ENCODE measurements at places on chromosomes 3 and 15. TPM values are rescaled to one million over a fixed set of nuclear protein-coding genes. Genes with fewer than 3 reads are reported as not detected.

C2CD4A gene
- total RNA-seq = not detected

DNA sequence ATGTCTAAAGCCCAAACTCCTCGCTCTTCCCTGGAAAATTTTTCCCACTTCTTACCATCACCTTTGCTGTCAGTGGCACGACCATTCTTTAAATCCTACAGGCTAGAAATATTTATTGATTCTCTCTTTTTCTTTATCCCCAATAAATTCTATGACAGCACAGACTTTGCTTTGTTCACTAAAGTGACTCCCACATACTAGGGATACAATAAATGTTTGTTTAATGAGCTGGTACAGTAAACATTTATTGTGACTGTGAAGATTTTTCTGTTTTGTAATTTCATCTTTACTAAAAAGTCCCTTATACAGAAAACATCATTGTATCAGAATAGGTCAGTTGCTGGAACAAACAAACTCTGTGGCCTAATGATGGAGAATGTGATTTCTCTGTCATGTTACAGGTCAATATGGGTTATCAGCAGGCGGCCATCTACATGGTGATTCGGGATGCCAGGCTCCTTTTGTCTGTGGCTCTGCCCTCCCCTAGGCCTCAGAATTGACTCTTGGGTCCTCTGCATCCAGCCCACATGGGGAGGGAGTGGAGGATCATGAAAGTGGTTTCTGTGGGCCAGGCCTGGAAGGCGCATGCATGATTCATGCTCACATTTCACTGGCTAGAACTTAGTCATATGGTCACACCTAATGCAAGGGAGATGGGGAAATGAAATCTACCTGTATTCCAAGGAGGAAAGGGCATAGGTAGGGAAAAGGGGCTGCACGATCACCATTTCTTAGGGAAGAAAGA lies 22.7 kb upstream of the KNG1 start:
- DNase-seq = no peak

- DNase-seq = no peak
Measured at GRCh38 chr3:16945330-16945729, 60.6 kb downstream of the PLCL2 start.

DNA sequence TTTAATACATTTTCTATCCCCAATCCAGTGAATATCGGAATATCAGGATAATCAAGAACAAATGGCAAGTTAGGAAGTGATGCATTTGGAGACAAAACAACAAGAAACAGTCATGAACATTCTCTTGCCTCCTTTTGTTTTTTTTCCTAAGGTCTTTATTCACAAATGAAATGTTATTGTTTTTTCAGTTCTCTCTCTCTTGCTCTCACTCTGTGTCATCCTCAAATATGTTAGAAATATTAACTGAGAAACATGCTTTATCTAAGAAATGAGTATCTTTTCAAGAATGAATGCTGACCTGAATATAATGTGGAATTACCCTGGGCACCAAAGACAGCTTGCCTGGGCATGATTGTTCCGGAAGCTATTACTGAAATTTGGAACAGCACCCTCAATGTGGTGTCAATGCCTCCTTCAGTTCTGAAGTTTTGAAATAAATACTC lies 51.3 kb downstream of the RBMS3 start:
- DNase-seq = peak; percentile 62

ATP10A gene
- total RNA-seq = 11.7 TPM

- no peak for DNase-seq
Measured at GRCh38 chr3:151765685-151766084, 32.0 kb downstream of the AADACL2 start.

RETNLB gene
- not detected for total RNA-seq

AP3B2 gene
- 0.89 TPM for total RNA-seq

DNA sequence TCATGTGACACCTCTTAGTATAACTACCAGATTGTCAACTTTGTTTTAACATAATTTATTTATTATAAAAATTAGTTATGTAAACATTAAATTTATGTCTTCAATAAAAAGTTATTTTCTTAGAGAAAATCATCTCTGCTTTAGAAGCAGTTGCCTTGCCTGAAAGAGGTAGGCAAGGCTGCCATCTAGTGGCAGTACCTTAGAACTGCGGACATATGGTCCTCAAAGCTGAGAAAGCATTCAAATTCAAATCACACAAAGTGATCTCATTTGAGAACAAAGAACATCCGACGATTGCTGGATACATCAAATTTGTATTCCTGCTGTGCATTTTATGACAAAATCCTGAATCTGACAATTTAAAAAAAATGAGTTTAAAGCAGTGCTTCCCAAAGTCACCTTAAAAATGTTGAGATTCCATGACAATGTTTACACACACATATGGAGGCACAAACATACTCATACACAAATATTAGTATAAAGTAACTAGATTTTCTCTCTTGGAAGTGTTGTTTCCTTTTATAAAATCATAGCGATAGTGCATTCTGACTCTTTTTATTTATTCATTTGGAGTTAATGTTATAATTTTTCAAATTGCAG lies 617.4 kb downstream of the CADM2 start:
- DNase-seq = peak; percentile 52

C3orf85 gene
- total RNA-seq = not detected

- DNase-seq = no peak
Measured at GRCh38 chr15:51386029-51386428, 44.6 kb downstream of the GLDN start.

- DNase-seq = no peak
Measured at GRCh38 chr3:45964139-45964538, 20.9 kb downstream of the CXCR6 start.

CA12 gene
- total RNA-seq = 4.3 TPM

- no peak for DNase-seq
Measured at GRCh38 chr3:39276746-39277145, 3.1 kb downstream of the CX3CR1 start.

GRCh38 chr3:195102609-195103467 lies 168.1 kb downstream of the XXYLT1 start:
- DNase-seq = peak; percentile 55

- DNase-seq = no peak
Measured at GRCh38 chr3:173552526-173552925, 155.0 kb downstream of the NLGN1 start.

DNA sequence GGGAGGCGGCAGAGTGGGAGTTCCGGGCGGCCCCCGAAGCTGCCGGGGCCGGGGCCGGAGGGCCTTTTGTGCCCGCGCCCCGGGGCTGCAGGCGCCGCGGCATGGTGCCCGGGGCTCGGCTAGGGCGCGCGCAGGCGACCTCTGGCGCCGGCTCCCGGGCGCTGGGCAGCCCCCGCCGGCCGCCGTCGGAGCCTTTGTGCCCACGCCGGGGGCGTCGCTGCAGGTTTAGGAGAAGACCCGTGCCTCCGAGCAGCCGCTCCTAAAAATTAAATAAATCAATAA lies 299 bp downstream of the PAQR9 start:
- no peak for DNase-seq

GRCh38 chr3:134485075-134485717 lies 589 bp downstream of the ANAPC13 start:
- DNase-seq = peak; percentile 78

APOD gene
- total RNA-seq = 24.9 TPM

DNA sequence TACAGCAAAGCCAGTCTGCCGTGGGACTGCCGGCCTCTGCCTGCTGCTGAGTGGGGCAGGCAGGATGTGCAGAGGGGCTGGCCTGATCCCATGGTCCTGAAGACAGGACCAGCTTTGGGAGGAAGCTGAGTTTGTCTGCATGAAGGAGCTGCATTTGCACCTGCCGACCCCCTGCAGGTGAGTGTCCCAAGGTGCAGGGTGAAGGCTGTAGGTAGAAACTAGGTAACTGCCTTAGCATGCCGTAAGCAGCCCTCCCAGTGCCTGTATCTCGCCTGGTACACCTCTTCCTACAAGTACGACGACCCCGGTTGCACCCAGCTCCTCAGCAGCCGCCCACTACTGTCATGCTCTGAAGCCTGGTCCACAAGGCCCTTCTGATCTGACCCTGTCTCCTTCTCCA lies 34.9 kb downstream of the AMOTL2 start:
- DNase-seq = no peak

WWTR1 gene
- total RNA-seq = 83.2 TPM

CHCHD4 gene
- total RNA-seq = 8.1 TPM

DNA sequence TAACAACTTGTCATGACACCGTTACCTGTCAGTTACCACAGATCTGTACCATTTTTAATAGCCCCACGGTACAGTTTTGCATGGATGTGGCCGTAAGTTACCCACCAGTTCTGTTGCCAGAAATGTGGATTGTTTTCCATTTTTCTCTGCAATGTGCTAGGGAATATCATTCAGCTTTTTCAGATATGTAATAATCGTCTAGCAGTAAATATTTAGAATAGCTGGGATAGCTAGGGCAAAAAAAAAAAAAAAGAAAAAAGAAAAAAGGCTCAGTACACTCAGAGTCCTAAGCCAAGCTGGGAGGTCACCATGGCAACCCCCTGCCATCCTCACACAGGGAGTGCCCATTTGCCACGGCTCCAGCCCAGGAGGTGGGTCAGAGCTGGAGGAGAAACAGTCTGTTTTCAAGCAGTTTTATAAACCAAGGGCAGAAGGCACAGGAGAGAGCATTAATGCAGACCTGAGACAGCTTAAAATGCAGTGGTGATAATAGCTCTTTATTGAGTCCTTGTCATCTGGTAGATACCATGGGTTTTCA lies 25.2 kb downstream of the PAQR5 start:
- DNase-seq = no peak

DNA sequence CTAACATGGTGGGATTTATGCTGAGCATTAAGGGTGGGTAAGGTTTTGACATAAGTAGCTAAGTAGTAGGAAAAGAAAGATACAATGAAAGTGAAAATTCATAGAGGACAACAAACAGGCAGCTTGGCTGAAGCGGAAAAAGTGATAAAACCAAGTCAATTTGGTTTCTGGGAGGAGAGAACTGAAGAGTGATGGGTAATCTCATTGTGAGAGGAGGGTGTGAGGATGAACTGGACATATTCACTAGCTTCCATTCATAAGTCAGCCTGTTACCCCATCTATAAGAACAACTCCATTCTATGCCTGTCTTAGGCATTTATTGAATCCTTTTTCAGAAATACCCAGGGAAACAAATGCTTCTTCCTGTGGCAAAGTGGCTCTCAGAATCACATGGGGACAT lies 67.1 kb upstream of the BBX start:
- DNase-seq = no peak

- no peak for DNase-seq
Measured at GRCh38 chr15:74200871-74201419, 1.6 kb downstream of the STRA6 start.

DNA sequence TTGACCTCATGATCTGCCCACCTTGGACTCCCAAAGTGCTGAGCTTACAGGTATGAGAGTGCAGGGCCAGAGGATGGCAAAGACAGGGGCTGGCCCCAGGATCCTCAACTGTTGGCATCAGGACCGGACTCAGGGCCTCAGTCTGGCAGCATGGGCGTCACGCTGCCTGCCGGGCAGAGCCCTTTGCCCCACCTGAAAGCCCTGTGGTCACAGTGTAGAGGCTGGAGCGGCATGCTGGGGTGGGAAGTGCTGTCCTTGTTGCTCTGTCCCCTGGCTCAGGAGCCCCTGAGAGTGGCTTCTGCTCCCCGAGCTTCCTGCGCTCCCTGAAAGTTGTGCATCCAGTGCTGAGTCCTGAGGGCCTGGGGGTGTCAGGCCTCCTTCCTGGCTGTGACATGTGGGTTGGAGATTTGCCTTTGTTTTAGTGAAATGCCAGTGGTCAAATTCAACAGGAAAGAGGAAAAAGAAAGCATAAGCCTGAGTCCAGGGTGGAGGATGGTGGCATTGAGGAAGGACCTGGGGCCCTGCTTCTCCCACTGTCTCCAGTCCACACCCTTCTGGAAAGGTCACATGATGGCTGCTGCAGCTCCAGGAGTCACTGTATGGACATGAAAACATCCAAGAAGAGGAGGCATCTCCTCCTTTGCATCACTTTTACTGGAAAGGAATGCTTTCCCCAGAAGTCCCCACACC lies 147.2 kb downstream of the OR4M2 start:
- DNase-seq = no peak

- no peak for DNase-seq
Measured at GRCh38 chr3:12454076-12454815, 30.0 kb upstream of the TSEN2 start.

DNA sequence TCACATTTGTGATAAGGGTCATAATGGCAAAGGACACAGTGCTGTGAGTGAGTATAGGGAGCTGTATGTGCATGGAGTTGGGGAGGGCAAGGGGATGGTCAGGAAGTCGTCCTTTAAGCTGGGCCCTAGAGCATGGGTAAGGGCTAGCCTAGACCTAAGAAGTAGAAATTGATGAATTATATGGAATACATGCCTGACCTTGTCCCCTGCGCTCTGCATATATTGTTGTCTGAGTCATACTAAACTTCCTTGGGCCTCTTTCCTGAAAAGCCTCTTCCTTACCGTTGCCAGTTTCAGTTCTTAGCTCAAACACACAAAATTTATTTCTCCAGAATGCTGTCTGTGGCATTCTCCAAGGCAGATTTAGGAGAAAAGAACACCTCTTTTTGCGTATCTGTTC lies 4.6 kb downstream of the SNRK start:
- DNase-seq = no peak

CASR gene
- total RNA-seq = not detected

- DNase-seq = peak; percentile 77
Measured at GRCh38 chr15:67884514-67885174, 44.8 kb upstream of the RNU6-1 start.

MST1R gene
- 6.3 TPM for total RNA-seq

PLCB2 gene
- total RNA-seq = 5.2 TPM

DNA sequence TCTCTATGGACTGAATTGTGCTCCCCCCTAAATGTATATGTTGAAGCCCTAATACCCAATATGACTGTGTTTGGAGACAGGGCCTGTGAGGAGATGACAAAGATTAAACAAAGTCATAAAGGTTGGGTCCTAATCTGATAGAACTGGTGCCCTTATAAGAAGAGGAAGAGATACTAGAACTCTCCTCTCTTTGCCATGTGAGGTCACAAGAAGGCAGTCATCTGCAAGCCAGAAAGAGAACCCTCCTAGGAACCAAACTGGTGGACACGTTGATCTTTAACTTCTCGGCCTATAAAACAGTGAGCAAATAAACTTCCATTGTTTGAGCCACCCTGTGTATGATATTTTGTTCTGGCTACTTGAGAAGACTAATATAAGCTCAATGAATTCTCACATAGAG lies 31.6 kb upstream of the ENTPD3 start:
- DNase-seq = no peak

DNA sequence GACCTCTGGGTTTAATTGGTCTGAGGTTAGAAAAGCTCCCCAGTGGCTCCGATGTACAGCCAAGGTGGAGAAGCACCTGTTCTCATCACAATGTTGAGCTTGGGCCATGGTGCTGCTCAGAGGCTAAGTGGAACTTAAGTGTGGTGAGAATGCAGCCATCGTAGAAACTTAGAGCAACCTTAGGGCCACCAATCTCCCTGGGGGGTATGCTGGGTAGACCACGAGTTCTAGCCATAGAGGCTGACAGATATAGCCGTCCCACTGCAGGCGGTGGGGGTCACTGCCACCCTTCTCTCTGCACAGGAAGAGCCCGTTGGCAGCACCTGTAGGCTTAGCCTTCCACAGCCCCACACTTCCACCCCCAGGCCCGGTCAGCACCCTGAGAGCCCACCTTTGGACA lies 38.0 kb downstream of the MGLL start:
- DNase-seq = no peak

SOX14 gene
- total RNA-seq = not detected

- no peak for DNase-seq
Measured at GRCh38 chr15:29454506-29454905, 184.9 kb upstream of the NSMCE3 start.

GRCh38 chr3:12186515-12187286 lies 28.0 kb upstream of the TIMP4 start:
- DNase-seq = no peak

GRCh38 chr3:5221701-5222100 lies 34.2 kb downstream of the EDEM1 start:
- no peak for DNase-seq

CHD2 gene
- total RNA-seq = 174 TPM

CLEC3B gene
- total RNA-seq = 54.6 TPM

GRCh38 chr15:93189561-93189960 lies 100.5 kb upstream of the RGMA start:
- no peak for DNase-seq
